Gastroesophageal sphincter (tissue), 4 donors: ENCODE measurements at places on chromosomes 7 and 10. TPM values are rescaled to one million over a fixed set of nuclear protein-coding genes. Genes with fewer than 3 reads are reported as not detected.

The INHBA gene
- total RNA-seq = 16.7 TPM

The HPSE2 gene
- 45.1 TPM for total RNA-seq

The STK31 gene
- total RNA-seq = 0.62 TPM

The TMEM270 gene
- total RNA-seq = not detected

The NAMPT gene
- total RNA-seq = 63.1 TPM

The ADCYAP1R1 gene
- 28.2 TPM for total RNA-seq

The KEL gene
- not detected for total RNA-seq

The TFR2 gene
- not detected for total RNA-seq

The KLF14 gene
- total RNA-seq = not detected

The TCAF1 gene
- total RNA-seq = 66.7 TPM

The CTAGE6 gene
- total RNA-seq = 1.1 TPM

The STOX1 gene
- 38.0 TPM for total RNA-seq

The HOXA2 gene
- 4.6 TPM for total RNA-seq

The CALML5 gene
- not detected for total RNA-seq

The C10orf90 gene
- total RNA-seq = not detected

The DPY19L1 gene
- 12.6 TPM for total RNA-seq

The TLX1 gene
- not detected for total RNA-seq

The LMOD2 gene
- total RNA-seq = not detected

The SEPTIN7 gene
- 536 TPM for total RNA-seq

The DMTF1 gene
- total RNA-seq = 27.0 TPM

The SPDYE9 gene
- not detected for total RNA-seq

The KCNIP2 gene
- 0.78 TPM for total RNA-seq

The MBL2 gene
- total RNA-seq = not detected

The GNAT3 gene
- not detected for total RNA-seq

The PANK1 gene
- total RNA-seq = 4.1 TPM

The SOSTDC1 gene
- total RNA-seq = 3.0 TPM

The TCERG1L gene
- total RNA-seq = not detected

The HMX2 gene
- not detected for total RNA-seq
